ENCODE measurements at places on chromosomes 5 and 9. TPM values are rescaled to one million over a fixed set of nuclear protein-coding genes. Genes with fewer than 3 reads are reported as not detected.

NMUR2 gene
- total RNA-seq, result not detected

PNPLA7 gene
- 9.0 TPM for total RNA-seq

GRCh38 chr9:35164711-35165110, 2.9 kb downstream of the UNC13B start:
- no peak for DNase-seq

DNA sequence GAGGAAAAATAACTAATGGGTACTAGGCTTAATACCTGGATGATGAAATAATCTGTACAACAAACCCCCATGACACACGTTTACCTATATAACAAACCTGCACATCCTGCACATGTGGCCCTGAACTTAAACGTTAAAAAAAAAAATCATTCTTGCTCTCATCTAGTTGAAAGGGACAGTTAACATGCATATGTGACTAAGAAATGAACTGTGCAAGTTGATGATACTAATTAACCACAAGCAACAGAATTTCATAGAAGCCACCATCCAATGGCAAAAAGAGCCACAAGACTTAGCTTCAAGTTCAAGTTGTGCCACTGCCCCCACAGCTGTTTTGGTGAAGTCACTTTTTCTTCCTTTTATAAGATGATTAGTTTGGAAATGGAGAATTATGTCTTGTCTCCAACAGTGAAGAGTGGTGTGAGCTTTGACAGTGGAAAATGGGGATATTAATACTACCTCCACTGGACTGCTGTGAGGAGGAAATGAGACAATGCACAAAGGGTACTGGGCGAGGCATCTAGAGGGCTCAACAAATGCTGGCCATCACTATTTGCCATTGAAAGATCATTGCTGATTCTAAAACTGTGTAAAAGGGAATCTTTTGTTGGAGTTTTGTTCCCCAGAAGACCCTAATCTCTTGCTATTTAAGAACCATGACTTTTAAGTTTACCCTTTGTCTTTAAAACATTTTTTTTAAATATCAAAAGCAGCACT, 202.1 kb downstream of the EBF1 start:
- DNase-seq, result no peak

DNA sequence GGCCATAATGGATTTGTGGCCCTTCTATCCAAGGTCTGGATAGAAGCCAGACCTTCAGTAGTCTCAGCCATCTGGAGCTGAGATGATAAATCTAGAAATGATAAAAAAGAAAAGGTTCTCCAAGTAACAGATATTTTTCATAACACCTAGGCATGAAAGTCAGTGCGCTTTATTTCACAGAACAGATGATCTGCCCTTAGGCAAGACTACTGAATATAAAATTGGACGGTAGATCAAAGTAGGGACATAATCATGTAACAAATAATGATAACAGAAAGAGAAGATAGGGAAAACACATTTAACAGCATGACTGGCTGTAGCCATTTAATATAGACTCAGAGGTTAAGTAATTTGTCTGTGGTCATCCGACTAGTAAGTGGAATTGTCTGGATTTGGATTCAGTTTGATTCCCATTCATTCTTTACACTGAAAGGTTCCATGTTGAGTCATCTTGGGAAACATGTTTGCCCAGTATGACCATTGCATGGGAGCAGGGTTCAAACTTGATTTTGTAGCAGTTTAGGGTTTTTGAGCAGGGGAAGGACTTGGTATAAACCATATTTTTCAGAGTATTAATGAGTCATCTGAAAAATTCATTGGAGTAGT, 4.1 kb upstream of the CAVIN4 start:
- no peak for DNase-seq

DNA sequence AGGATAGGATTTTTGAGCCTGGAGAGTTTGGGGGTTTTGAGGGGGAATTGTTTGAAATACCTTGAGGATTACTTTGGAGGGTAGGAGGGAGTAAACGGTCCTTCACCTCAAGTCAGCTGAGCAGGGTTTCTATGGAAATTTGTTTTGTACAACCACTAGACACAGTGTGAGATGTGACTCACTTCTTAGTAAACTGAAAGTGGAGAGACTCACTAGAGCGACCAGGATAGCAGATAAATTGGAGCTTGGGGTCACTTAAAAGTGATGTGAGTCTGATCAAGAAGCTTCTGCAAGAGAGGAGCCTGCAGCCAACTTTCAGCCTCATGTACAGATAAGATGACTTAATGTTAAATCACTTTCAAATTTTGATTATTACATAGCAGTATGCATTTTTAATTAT, 1945.9 kb upstream of the NUDT12 start:
- DNase-seq, result no peak

DNA sequence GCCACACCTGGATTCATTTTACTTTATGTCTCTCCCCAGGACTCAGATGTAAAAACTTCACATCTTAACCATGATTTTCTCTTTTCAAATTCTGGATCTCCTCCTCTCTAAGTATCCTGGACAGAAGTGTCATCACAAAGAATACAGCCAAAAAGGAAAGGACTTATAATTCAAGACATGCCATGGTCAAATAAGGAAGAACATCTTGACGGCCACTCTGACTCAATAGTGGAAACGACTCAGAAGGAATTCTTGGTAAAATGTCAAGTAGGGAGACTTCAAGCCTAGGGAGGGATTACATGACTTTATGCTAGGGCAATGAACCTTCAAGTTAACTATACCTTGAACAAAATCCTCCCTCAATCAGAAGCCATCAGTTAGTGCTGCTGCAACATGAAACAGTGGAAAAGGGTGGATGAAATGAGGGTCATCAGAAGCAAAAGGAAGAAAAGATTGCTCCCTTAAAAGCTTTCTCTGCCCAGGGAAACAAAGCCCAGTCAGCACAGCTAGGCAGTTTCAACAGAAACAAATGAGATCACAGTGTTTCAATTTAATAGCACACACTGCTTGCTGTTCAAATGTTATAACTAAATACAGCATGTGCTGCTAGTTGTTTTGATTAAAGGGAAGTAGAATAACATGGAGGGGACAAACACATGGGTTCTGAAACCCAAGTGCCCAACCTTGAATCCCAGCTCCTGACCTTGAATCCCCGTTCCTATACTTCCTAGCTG, 101.4 kb downstream of the LPAR1 start:
- no peak for DNase-seq

DNA sequence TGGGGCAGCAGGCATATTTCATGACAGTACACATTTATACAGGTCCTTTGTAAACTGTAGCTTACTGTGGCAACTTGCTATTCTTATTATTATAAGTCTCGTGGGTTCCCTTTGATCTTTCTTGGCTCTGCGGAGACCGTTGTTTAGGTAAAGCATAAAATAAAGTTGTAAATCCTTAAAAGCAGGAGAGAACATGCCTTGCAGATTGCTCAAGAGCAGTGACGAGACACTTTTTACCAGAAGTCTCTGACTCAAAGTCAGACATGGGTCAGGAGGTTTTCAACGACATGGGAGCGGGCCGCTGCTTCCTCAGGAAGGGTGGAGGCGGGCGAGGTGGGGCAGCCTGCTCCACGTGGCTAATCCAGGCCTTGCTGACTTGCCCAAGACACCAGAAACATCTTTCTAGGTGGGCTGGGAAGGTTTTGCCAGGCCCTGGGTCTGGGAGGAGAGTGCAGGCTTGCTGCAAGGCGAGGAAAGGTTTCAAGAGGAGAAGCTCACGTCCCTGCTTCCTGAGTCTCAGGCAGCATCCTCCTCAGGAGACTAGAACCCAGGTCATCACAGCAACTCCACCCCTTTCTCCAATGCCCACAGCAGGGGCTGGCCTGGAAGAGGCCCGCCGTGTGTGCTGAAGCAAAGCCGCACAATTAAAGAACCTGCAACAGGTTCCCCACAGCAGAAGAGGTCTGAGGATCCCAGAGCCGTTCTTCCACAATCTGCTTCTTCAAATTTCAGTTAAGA, 6.5 kb downstream of the TBC1D2 start:
- peak; percentile 72 for DNase-seq
